ENCODE measurements at places on chromosomes 6 and 20. TPM values are rescaled to one million over a fixed set of nuclear protein-coding genes. Genes with fewer than 3 reads are reported as not detected.

GRCh38 chr6:75296811-75297779, 12.5 kb upstream of the TMEM30A start:
- peak; percentile 42 for DNase-seq

DNA sequence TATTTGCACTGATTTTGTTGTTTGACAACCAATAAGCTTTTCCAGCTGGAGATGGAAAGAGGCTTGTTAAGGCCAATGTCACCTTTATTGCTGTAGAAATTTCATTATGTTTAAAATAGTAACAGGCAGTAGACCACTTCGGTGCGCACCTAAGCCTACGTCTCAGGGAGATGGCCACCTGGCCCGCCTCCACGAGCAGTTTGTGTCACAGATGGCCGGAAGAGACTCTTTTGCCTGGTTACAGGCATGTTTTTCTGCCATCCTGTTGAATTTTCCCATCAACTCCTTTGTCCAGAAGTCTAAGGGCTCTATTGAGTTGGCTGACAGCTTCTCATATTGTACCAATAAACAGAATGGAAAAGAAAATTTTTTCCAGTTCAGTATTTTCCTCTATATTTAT, 51.0 kb downstream of the SLC9A8 start:
- DNase-seq = no peak

GRCh38 chr20:61668065-61668650, 397.5 kb downstream of the TAF4 start:
- no peak for DNase-seq

GRCh38 chr20:58584881-58585752, 66.0 kb upstream of the STX16 start:
- DNase-seq = peak; percentile 18

GRCh38 chr20:6501061-6501460, 266.4 kb upstream of the BMP2 start:
- peak; percentile 87 for DNase-seq

DNA sequence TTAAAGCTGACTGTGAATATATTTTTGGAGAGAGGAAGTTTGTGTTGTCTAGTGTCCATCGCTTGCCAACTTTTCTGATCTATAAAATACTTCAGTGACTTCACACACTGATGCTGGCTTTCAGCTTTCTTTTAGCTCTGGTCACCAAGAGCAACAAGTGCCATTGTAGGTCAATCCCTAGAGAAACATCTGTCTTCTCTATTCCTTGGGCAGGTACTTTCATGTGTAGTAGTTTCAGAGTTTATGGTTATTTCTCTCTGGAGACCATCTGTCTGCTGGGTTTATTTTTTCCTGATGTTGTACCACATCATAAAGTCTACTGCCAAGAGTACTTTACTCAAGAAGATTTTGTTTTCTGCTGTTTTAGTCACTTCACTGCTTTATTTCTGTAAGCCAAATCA, 249.9 kb downstream of the KHDC1L start:
- DNase-seq = no peak

DNA sequence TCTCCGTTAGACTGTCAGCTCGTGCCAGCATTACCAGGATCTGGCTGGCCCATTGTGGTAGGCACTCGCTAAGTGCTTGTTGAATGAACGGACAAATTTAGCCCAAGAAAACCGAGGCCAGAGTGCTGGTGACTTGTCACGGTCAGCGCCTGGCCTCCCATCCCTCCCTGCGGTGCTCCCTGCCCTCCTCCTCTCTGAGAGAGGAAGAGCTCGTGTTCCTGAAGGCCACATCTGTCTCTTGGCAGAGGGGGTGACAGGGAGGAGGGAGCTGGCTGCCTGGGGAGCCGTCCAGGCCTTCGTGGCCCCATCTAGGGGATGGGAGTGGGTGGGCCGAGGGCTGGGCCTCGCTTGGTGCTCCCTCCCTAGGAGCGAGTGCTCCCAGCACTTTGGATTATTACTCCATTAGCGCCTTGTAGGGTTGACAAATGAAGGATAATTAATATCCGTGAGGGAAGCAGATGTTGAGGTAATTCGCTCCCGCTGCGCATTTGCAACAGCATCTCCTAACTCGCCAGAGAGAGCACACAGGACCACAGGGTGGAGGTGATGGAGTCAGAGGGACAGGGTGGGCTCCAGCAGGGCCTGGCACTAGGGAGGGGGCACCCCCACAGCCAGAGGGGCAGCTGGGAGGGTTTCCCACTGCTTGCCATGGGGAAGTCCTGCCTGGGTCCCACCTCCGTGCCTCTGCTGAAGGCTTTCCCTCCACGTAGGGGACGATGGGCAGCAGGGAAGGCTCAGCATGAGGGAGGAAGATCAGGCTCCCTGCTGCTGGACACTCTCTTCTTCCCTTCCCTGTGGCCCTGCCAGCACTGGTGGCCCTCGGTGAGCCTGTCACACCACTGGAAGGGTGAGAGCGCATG, 37.0 kb downstream of the VSTM2L start:
- no peak for DNase-seq

GRCh38 chr6:47698342-47698787, at the start of gene ADGRF4:
Gene ADGRF4 (plus strand): TSS chr6:47698580. CDS start chr6:47707246, 8,666 bp downstream.
- DNase-seq = peak; percentile 90

DNA sequence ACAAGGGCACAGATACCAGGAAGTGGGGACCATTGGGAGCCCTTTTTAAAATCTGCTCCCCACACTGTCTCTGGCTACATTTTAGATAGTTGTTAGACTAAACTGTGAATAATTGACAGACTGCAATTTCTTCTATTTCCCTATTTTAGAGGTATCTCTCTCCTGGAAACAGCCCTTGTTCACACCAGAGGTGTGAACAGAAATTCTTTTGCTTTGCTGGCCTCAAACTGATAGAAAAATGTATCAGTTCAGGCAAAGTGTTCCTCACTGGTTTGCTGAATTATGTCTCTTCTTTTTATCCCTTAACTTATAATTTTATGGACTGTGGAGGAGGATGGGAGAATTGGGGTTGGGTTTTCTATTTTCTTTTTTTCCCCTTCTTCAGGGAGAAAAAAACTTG, 513.2 kb upstream of the SULF2 start:
- DNase-seq = no peak

- no peak for DNase-seq
These were observed 86.2 kb upstream of the ARID1B start for GRCh38 chr6:156691018-156691417.

GRCh38 chr20:23358923-23359593, 2.9 kb upstream of the GZF1 start:
- DNase-seq = no peak

- DNase-seq = no peak
These were observed 15.5 kb upstream of the ITCH start for GRCh38 chr20:34347571-34347970.

- no peak for DNase-seq
These were observed 14.9 kb downstream of the CCDC167 start for GRCh38 chr6:37484786-37485170.

- DNase-seq = no peak
These were observed 7.7 kb downstream of the TXNDC5 start for GRCh38 chr6:7902867-7903266.

DNA sequence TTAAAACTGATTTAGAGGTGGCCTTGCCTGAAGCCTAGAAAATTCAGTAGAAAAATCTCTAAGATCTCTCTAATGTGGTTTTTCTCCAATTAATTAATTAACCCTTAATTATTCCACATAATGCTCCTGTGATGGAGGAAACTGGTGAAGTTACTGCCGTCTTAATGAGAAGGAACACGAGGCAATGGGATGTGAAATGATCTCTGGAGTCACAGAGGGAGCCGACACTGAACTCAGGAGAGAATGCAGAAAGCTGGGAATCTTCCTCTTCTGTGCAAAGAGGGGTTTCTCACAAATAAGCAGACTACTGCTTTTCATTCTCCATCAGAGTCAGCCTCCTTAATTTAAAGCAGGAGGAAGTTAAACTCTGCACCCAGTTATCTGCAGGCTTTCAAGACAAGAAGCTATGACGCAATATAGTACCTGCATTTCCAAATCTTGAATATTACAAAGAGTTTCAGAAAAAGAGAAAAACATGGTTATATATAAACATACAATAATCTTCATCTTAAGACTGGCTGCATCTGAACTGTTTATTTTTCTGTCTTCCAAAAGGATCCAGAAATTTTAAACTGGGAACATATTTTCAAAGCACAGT, 18.1 kb upstream of the SNRPB2 start:
- DNase-seq = no peak

DNA sequence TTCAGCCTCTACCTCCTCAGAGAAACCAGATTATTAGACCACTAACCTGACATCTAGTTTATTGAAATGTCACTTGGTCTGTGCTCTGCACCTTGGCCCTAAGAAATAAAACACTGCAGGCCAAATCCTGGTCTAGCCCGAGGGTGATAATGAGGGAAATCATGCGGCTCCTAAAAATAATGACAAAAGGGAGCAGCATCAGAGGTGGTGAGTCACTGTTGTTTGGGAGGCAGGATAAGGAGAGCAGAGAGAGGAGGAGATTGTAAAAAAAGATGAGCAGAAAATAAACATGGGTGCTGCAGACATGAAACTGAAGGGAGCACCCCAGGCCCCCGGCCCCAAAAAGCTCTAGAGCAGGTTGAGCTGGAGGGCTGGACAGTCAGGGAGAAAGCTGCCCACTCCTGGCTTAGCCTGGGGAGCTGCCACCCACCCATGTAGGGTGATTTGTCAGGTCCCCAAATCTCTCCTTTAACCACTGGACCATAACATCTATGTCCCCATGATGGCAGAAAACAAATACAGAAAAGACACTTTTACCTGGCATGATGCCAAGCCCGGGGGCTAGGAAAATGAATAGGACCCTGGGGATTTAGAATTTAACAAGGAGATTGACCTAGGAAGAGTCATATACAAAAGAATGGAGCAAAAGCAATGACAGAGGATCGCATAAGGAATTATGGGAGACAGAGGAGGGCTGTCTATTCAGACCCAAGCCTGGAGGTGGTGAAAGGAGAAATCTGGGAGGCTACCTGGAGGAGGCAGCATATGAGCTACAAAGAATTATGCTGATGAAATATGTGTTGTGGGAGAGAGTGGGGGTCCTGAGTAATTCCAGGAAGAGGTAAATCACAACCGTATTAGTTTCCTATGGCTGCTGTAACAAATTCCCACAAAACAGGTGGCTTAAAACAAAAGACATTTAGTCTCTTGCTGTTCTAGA, 103.7 kb downstream of the SNAP25 start:
- DNase-seq = peak; percentile 47

GRCh38 chr6:103280417-103280816, 1579.3 kb downstream of the HACE1 start:
- no peak for DNase-seq

GRCh38 chr6:54044059-54044458, 67.2 kb upstream of the MLIP start:
- no peak for DNase-seq

- DNase-seq = peak; percentile 38
These were observed 130.8 kb downstream of the BTBD9 start for GRCh38 chr6:38508894-38509293.

GRCh38 chr6:144234399-144234798, 50.7 kb upstream of the UTRN start:
- DNase-seq = no peak

DNA sequence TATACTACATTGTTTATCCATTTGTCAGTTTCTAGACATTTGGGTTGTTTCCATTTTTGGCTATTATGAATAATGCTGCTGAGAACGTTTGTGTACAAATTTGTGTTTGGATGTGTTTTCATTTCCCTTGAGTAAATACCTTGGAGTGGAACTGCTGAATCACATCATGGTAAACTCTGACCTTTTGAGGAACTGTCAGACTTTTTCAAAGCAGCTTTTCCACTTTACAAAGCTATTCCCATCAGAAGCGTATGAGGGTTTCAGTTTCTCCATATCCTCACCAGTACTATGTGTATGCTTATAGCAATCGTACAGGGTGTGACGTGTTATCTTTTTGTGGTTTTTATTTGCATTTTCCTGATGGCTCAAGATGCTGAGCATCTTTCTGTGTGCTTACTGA, 103.7 kb downstream of the MYO6 start:
- peak; percentile 14 for DNase-seq

DNA sequence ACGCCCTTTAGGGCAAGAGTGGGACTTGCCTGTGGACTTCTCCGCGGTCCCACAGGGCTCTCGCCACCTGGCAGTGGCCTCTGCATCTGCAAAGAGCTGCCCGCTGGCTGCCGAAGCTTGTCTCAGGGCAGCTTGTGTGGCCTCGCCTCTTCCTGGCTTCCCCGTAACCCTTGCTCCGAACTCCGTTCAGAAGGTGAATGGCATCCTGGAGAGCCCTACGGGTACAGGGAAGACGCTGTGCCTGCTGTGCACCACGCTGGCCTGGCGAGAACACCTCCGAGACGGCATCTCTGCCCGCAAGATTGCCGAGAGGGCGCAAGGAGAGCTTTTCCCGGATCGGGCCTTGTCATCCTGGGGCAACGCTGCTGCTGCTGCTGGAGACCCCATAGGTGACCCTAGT, 3.0 kb downstream of the RTEL1 start:
- DNase-seq = no peak

GRCh38 chr20:20079102-20079784, 26.9 kb downstream of the CFAP61 start:
- no peak for DNase-seq

GRCh38 chr6:52994839-52995088, 320 bp downstream of the GSTA4 start:
- DNase-seq = no peak

MROH8 gene
- total RNA-seq = 1.3 TPM

GPX5 gene
- 4.3 TPM for total RNA-seq

WDR27 gene
- 31.2 TPM for total RNA-seq

RSPO4 gene
- 0.34 TPM for total RNA-seq

CPXM1 gene
- 10.6 TPM for total RNA-seq

TBC1D32 gene
- total RNA-seq = 8.9 TPM

CDSN gene
- 0.22 TPM for total RNA-seq

WFDC12 gene
- not detected for total RNA-seq

KCNQ2 gene
- total RNA-seq = 11.5 TPM

ACAT2 gene
- 59.1 TPM for total RNA-seq

BANF2 gene
- not detected for total RNA-seq

NHLRC1 gene
- total RNA-seq = not detected

CGA gene
- 2.0 TPM for total RNA-seq

SRSF12 gene
- total RNA-seq = 7.0 TPM

Data from astrocyte (in vitro differentiated cells and primary cell).